ENCODE measurements at places on chromosomes 12 and 14. TPM values are rescaled to one million over a fixed set of nuclear protein-coding genes. Genes with fewer than 3 reads are reported as not detected.

Gene RFLNA
- total RNA-seq: not detected

Gene RNASE7
- total RNA-seq: not detected

Gene KLHDC2
- total RNA-seq: 19.3 TPM

Gene ARHGEF25
- total RNA-seq: 13.6 TPM

All from K562 (cell line).